ENCODE measurements at places on chromosomes 13 and 19.

- no peak for DNase-seq
Observed at GRCh38 chr13:32426191-32426989, 1.5 kb downstream of the N4BP2L1 start.

GRCh38 chr13:99522298-99522697, 21.0 kb downstream of the TM9SF2 start:
- DNase-seq: no peak

GRCh38 chr19:37698216-37698615, 21.3 kb downstream of the ZNF607 start:
- peak; percentile 48 for DNase-seq

GRCh38 chr19:8519388-8519787, 5.4 kb upstream of the ZNF414 start:
- DNase-seq: no peak

GRCh38 chr13:53254500-53254899, 225.9 kb downstream of the OLFM4 start:
- DNase-seq: no peak

DNA sequence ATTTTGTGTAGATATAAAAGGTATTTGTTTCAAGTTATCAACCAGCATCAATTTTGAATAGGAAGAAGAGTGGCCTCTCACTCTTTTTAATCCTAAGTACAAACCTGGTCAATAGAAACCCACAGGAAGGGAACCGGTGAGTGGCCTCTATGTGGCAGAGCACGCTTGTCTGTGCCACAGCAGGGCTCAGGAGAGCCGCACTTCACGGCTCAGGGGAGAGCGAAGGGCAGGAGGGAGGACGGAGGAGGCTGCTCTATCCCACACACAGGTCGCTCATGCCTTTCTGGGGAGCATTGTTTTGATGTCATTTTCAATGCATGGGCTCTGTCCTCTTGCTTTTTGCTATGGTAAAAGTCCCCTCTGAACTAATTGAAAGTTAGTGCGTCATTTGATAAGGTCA, 57.2 kb downstream of the TNFRSF19 start:
- no peak for DNase-seq

DNA sequence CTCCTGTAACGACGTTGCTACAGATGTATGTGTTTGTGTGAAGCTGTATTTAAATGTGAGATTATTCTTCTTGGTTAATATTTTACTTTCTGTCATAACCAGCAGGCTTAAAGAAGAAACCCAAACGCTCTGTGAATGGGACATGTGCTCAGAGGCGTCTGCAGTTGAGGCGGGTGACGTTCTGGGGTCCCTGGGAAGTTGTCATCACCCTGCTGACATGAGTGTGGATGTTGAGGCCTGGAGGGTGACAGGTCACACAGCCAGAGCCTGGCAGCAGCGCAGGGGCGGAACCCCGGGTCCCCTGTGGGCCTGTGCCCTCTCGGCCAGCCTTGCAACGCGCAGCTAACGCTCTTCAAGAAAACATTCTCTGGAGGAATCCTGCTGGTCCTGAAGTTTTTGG, 16.6 kb downstream of the RASA3 start:
- no peak for DNase-seq

DNA sequence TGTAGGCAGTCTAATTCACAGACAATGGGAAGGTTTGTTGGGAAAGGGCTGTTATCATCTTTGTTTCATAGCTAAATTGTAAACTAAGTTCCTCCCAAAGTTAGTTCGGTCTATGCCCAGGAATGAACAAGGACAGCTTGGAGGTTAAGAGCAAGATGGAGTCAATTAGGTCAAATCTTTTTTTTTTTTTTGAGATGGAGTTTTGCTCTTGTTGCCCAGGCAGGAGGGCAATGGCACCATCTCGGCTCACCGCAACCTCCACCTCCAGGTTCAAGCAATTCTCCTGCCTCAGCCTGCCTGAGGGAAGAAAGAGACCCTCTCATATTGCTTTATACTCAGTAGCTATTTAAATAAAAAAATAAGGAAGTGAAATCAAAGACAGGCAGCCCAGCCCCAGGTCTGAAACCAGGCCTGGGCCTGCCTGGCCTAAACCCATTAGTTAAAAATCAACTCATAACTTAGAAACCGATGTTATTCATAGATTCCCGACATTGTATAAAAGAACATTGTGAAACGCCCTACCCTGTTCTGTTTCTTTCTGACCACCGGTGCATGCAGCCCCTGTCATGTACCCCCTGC, 297.4 kb upstream of the SGCG start:
- no peak for DNase-seq

DNA sequence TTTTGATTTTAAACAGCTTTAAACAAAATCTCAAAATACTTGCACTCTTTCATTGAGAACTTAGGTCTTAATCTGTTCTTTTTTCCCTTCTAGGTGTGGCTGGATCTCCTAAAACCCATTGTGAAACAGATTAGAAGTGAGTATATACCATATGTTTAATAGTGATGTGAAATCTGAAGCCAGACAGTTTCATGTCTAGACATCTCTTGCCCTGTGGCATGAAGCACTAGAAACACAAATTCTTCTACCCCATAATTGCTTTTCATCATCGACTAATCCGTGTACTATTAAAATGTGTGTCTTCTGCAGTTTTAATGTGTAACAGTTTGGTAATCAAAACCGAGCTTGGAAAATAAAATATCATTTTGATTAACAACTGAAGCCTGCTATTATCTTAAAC, 188.2 kb upstream of the RNF113B start:
- no peak for DNase-seq

- DNase-seq: no peak
Observed at GRCh38 chr19:29813642-29814041, 1.9 kb downstream of the CCNE1 start.

DNA sequence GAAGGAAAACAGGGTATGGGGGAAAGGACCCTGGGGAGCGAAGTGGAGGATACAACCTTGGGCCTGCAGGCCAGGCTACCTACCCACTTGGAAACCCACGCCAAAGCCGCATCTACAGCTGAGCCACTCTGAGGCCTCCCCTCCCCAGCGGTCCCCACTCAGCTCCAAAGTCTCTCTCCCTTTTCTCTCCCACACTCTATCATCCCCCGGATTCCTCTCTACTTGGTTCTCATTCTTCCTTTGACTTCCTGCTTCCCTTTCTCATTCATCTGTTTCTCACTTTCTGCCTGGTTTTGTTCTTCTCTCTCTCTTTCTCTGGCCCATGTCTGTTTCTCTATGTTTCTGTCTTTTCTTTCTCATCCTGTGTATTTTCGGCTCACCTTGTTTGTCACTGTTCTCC, 2.7 kb downstream of the KLK3 start:
- DNase-seq: no peak

- no peak for DNase-seq
Observed at GRCh38 chr19:56988299-56988698, 131.5 kb upstream of the USP29 start.

- no peak for DNase-seq
Observed at GRCh38 chr19:9308091-9308770, 1.4 kb downstream of the ZNF699 start.

- no peak for DNase-seq
Observed at GRCh38 chr13:32247887-32248286, 67.3 kb downstream of the ZAR1L start.

GRCh38 chr13:112183532-112184090, 116.7 kb downstream of the SOX1 start:
- DNase-seq: no peak

- no peak for DNase-seq
Observed at GRCh38 chr19:4220188-4220587, 9.1 kb upstream of the EBI3 start.

DNA sequence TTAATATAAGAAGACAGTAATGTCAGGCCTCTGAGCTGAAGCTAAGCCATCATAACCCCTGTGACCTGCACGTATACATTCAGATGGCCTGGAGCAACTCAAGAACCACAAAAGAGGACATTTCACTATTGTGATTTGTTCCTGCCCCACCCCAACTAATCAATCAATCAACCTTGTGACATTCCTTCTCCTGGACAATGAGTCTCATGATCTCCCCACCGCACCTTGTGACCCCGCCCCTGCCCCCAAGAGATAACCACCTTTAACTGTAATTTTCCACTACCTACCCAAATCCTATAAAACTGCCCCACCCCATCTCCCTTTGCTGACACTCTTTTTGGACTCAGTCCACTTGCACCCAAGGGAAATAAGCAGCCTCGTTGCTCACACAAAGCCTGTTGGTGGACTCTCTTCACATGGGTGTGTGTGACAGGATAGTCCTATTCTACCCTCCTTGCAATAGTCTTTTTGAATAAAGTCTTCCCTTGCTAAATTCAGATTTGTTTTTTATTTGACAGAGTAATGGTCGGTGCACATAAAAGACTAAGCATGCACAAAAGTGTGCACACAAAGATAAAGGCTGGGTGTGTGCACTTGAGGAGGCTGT, 14.0 kb downstream of the CD70 start:
- DNase-seq: no peak

- DNase-seq: no peak
Observed at GRCh38 chr13:40484974-40485373, 181.5 kb downstream of the FOXO1 start.

DNA sequence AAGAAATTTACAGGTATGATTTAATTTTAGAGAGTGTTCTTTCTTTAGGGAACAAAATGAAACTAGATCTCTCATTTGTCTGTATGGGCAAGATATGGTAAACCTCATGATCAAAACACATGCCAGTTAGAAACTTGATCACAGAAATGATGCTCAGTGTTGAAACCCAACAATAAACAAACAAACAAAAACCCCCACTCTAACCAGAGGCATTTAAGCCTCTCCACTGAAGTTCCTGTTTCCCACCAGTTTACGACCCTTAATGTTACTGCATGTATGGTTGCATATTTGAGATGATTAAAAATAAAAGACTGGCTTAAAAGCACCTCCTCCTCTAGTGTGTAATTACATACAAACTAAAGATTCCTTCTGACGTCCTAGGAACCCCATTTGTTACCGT, 293.3 kb upstream of the MAB21L1 start:
- DNase-seq: no peak

DNA sequence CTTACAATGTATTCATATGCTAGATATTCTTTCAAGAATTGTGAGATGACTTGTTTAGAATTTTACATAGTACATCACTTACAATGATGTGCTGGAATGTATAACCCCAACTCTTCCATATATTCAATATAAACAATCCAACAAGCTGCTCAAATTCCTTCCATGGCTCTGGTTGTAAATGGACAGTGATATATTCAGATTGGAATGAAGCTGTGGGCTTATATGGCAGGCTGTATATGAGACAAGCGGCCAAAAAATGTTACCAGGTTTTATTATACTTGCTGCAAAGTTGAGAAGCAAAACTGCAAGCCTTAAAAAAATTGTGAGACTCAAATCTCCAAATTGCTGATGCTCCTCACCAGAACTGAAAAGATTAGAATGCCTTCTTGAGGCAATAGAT, 83.6 kb upstream of the KLF12 start:
- peak; percentile 98 for DNase-seq

- peak; percentile 80 for DNase-seq
Observed at GRCh38 chr19:14510311-14511228, 7.6 kb downstream of the DNAJB1 start.

DNA sequence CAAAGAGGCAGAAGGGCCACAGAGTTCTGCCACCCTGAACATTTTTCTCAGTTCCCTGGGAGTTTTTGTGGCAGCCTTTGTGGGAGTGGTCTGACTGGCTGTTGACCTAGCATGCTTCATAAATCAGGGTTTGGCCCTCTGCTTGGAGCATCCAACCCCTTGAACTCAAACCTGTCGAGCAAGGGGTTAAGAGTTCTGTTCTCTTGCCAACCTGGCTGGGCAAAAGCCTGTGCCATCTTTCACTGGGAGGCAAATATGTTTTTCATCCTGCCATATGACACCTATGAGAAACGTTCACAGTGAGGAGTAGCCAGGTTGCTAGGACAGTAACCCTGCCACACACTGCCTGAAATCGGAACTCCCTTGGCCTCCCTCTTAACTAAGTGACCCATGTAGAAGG, 7.7 kb upstream of the TEX26 start:
- DNase-seq: no peak

DNA sequence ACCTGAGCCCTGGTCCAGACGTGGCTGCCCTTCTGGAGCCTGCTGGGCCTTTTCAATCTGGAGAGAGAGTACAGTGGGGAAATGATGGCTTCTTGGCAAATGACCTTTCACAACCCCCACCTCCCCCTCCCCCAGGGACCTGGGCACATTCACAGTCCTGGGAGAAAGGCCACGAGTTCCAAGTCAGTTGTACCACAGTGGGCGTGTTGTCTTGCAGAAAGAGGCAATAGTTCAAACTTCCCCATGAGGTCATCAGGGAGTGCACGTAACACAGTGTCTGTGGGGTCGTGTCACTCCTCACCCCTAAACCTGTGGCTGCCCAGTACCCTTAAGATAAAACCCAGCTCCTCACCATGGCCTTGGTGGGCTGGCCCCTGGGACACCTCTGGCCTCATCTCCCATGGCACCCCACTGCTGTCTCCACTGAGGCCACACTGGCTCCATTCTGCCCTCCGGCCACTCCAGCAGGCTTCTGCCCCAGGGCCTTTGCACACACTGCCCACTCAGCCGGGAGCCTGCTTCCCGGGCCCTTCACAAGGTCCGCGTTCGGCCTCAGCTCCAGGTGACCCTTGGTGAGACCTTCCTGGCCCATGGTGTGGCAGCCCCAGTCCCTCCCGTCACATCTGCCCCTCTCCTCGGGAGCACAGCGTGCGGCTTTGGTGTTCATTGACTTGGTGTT, 13.3 kb downstream of the PLIN4 start:
- DNase-seq: no peak

GRCh38 chr19:31066385-31066784, 282.9 kb downstream of the TSHZ3 start:
- peak; percentile 88 for DNase-seq

DNA sequence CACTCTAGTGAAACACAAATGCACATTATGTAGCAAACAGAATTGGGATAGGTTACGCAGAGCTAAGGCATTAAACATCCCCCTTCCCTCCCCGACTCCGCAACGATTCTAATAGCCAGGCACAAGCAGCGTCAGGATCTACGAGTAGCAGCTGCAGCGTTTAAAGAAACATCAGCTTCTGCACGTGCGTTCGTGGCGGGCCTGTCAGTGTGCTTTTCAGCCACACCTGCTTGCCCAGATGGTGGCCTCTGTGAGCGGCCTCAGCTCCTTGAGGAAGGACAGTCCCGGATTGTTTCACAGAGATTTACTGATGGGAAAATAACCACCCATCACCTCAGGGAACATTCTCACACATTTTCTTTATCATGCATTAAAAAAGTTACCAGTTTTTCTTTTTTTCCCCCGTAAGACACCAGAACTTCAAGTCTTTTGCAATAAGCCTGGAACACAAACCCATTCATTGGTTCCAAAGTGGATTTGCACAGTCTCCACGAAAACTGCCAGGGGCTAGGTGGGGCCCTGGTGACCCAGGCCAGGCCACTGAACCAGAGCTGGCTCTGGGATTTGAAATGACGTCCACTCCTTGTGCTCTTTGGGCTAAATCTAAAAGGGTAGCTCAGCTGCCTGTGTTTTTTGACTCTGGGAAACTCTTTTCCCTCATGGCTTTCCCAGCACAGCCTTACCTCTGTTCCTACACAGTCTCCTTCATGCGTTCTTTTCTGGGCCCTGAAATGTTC, 325.5 kb downstream of the KCNRG start:
- DNase-seq: no peak
